ENCODE measurements at places on chromosomes 7 and 10.

- DNase-seq, result peak; percentile 11
Observed at GRCh38 chr10:92662848-92663247, 26.9 kb upstream of the HHEX start.

DNA sequence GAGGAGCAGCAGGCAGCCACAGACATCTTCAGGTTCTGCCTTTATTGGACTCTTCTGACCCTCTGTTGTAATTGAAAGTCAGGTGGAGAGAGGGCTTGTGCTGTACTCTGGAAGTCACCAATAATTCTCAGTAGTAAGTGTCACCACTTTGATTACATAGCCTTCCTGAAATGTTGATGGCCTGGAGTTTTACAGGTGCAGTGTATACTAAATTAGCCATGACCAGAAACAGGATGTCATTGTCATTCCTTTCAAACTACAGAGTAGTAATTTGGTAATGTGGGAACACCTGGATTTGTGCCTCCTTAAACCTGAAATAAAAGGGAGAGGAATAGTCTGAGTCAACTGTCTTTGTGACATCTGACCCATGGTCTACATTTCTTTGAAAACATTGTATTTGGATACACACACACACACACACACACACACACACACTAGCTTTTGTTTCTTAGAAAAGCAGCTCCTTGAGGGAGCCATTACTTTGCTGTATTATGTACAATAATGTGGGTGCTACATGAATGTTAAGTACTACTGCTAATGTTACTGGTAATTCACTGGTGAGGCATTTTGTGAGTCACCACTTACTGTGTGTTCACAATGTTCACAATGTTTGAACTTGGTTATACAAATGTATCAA, 19.6 kb downstream of the ARL4A start:
- peak; percentile 29 for DNase-seq

DNA sequence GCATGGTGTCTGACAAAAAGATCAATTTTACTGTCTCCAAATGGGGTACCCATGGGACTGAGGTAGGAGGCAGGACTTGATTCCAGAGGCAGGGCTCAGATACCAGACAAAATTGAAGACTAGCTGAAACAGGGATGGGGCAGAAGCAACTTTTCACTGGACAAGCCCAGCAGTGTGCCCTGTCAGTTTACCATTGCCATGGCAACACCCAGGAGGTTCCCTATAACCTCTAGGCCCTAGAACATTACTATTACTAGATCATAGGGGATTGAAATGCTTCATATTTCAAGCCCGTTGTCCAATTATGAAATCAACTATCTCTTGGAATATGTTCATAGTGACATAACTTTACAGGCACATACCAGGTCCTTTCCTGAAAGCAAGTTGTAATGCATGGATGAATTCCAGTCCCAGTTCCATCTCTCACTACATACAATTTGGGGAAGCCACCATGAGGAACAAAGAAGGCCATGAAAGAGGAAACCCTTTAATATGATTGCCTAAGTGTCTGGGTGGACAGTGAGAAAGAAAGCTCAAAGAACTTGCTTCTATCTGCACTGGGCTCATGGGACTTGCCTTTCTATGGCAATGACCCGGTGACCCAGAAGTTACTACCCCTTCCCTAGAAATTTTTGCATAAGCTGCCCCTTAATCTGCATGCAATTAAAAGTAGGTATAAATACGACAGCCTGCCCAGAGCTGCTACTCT, 557.9 kb downstream of the KCNMA1 start:
- no peak for DNase-seq

- no peak for DNase-seq
Observed at GRCh38 chr7:33190688-33191304, 61.4 kb downstream of the BBS9 start.

- no peak for DNase-seq
Observed at GRCh38 chr10:47383261-47384147, 589 bp downstream of the ZNF488 start.

- no peak for DNase-seq
Observed at GRCh38 chr7:155764438-155764793, 47.8 kb downstream of the SHH start.
